ENCODE measurements at places on chromosomes 11 and 22.

GRCh38 chr11:74154620-74155281, 16.1 kb downstream of the C2CD3 start:
- DNase-seq, result no peak

GRCh38 chr11:93801366-93801765, 17.3 kb downstream of the MED17 start:
- no peak for DNase-seq

GRCh38 chr11:46299451-46299961, 22.0 kb downstream of the CREB3L1 start:
- DNase-seq, result peak; percentile 73

- DNase-seq, result peak; percentile 18
These were observed 10.5 kb downstream of the AASDHPPT start for GRCh38 chr11:106087815-106088435.

DNA sequence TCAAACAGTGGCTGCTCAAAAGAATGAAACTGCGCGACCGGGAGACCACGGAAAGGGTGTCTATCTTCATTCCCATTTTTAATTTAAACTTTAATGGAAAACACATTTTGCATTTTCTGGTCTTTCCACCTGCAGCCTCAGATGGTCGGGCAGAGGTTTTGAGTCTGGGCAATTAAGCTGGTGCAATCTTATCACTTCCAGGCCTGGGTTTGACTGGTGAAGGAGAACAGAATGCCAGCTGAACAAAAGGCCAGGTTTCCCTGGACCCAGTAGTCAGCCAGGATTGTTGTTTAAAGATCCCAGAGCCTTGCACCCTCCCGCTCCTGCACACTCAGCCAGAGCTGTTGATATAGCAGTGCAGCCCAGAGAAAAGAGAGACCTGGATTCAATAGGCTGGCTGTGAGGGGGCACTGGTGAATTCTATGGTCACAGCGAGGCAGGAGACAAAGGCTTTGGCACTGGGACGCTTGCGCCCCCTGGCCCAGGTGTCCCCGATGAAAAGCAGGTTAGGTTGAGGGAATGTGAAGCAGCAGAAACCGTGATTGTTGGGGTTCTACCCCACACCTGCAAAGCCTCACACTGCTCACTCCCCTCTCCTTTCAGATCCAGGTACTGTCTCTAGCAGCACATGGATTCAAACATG, 83.6 kb downstream of the FLI1 start:
- DNase-seq, result no peak

- DNase-seq, result no peak
These were observed 865 bp upstream of the ZNF280A start for GRCh38 chr22:22520667-22521602.

- no peak for DNase-seq
These were observed 1.0 kb downstream of the KCNJ4 start for GRCh38 chr22:38453996-38454352.

GRCh38 chr11:87555101-87555500, 517.4 kb downstream of the TMEM135 start:
- no peak for DNase-seq

GRCh38 chr11:60931917-60932316, 7.7 kb downstream of the TMEM132A start:
- no peak for DNase-seq

DNA sequence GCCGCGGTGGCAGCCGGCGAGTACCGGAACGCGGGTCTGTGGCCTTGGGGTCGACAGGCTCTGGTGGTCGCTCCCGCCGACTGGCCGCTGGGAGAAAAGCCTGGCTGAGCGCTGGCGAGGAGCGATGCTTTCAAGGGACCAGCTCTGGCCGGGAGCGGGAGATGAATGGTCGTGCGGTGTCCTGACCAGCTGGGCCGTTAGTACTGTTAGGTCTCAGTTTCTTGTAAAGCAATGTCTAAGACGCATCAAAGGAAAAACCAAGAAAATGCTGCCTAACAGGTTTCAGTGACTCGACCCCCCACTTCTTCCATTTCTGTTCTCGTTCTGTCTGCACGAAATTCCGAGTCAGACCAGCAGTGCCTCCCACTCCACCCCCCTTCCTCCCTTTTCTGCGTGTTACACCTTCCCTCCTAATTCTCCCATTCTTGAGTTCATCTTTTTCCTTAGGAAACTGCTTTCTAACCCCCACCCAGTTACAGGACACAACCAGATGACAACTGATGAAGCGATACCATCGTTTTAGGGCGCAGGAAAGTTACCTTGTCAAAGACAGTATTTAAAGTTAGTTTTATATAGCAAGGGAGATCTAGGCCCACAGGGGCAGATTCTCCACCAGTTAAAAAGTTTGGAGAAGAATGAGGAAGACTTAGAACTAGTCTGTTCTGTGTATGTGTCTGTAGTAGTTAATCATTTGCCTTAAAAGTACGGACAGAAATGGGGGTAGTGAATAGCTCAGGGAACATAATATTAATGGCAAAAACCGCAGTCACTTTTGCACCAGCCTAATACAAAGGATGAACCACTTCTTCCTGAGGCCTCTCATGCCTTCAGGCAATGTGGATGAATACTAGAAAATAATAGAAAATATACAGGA, 1.0 kb downstream of the CUL5 start:
- no peak for DNase-seq

DNA sequence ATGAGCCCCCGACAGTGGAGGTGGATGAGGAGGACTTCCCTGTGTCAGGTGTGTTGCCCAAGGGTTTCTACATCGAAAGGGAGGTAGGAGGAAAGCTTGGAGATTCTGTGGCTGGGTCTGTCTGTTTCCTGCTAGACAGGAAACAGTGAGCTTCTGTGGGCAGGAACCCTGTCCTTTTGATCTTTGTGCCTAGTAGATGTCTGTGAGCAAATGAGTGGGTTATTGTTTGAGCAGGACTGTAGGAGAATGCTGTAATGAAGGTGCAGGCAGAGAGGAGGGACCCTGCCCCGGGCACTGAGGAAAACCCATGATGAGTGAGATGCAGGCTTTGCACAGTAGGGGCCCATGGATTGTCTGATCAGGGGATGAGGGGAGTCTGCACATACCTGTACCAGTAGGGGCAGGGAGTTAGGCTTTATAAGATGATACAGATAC, 14.0 kb downstream of the USP35 start:
- no peak for DNase-seq

- DNase-seq, result no peak
These were observed 29.7 kb downstream of the FLI1 start for GRCh38 chr11:128723531-128723930.

DNA sequence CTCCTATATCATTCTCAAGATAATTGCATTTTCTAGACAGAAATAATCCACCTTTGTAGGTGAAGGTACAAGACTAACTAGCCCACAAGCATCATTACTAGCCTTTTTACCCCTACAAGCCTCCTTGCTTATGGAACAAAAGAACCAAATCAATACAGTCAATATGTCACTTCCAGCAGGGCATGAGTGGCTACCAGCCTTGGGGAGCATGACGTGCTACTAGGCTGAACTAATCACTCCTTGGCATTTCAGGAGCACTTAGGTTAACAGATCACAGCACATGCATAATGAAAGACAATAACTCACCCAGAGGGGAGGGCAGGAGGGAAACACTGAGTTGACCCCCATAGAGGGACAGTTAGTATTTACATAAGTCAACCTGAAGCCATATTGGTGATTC, 2.7 kb downstream of the DRD2 start:
- no peak for DNase-seq

DNA sequence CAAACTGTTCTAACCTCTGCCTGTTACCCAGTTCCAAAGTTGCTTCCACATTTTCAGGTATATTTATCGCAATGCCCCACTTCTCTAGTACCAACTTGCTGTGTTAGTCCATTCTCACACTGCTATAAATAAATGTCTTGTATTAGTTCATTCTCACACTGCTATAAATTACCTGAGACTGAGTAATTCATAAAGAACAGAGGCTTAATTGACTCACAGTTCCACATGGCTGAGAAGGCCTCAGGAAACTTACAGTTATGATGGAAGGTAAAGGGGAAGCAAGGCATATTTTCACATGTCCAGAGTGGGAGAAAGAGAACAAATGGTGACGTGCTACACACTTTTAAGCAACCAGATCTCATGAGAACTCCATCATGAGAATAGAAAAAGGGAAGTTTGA, 130.4 kb upstream of the C11orf87 start:
- no peak for DNase-seq

DNA sequence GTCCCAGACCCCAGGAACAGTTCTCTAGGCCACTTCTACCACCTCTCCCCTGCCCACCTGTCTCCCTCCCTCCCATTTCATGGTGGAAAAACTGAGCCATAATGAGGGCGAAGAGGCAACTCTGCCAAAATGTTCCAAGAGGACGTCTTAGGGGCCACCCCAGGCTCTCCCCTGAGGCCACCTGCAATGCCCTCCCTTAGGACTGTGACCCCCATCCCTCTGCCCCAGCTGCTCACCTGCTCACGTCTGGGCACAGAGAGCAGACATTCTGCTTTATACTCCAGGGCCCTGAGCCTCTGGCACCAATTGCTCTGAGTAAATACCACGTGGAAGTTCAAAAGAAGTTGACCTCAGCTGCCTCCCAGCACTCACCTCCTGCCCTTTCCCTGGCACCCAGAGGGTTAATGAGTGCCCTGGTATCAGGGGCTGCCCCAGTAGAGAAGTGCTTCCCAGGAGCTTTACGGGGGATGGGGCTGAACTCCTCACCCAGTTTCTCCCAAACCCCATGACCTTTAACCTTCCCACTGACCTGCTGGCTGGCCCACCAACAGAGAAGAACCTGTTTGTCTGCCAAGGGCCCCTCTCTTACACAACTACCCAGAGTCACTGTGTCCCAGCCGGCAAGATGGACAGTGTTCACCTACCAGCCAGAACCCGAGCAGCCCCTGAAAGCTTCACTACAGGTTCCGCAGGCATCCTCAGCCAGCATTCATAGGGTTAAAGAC, 627 bp upstream of the APOA5 start:
- no peak for DNase-seq

GRCh38 chr11:73236205-73236765, 18.2 kb downstream of the P2RY2 start:
- DNase-seq, result no peak

- no peak for DNase-seq
These were observed 744 bp downstream of the PACSIN3 start for GRCh38 chr11:47185305-47186075.

- peak; percentile 26 for DNase-seq
These were observed 6.8 kb downstream of the ARHGAP1 start for GRCh38 chr11:46693597-46694012.

DNA sequence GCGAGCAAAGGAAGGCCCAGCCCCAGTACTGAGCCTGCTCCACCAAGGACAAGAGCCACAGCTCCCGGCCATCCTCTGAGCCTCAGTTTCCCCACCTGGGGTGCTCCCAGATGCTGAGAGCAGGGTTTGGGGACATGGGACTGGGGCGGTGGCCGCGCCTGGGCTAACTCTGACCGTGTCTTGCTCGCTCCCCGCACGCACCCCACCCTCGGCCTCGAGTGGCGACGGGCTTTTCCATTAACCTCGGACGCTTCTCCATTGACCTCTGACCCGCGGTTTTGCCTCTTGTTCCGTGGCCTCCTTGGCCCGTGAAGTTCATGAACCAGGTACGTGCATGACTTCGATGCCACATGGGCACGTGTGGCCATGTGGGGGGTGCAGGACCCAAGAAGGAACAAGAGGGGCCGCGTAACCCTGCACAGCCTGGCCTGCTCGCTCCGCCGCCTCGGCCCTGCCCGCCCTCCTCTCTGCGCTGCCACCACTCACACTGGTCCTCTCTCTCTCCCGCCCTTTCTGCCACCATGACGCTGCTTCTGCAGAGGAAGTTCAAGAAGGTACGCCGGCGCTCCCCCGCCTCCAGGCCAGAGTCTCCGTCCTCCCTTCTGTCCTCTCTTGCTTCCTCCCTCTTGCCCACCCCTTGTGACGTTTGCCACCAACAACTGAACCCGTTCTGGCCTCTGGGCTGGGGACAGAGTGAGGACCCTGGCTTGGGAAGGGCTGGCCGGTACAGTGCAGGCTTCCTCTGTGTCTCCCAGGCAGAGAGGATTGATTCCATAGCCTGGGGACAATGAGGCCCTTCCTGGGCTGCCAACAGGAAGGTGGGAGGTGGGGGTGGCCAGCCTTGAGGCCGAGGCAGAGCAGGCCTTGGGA, 6.9 kb downstream of the TNNT3 start:
- no peak for DNase-seq

DNA sequence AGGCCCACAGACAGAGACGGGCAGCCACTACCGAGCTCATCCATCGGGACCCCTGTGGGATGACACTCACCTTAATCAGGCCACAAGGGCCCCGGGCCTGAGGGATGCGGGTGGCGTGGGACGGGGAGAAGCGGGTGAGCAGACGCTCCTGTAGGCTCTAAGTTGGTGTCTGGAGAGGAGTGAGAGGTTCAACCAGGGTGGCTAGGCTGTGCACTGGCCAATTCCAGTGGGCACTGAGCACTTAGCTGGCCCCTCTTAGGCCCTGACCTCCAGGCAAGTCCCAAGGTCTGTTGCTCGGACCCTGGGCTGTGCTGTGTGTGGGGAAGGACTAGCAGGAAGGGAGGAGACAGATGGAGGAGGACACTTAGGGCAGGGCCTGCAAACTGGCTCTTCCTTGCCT, 139.3 kb downstream of the ST3GAL4 start:
- no peak for DNase-seq

DNA sequence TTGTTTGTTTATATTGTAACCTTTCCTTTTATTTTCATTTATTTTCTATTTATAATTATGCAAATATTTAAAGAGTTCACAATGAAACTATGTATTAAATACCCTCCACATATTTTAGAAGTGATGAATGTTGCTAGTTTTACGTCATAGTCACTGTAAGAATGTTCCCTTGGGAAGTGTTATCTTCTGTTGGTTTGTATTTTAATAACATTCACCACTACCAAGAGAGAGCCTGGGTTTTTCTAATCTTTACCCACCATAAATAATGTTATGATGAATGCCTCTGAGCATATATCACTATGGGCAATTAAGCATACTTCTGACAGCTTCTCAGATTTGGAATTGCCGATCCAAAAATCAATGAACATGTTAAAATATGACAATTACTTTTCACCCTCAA, 80.7 kb downstream of the GGT1 start:
- DNase-seq, result no peak

DNA sequence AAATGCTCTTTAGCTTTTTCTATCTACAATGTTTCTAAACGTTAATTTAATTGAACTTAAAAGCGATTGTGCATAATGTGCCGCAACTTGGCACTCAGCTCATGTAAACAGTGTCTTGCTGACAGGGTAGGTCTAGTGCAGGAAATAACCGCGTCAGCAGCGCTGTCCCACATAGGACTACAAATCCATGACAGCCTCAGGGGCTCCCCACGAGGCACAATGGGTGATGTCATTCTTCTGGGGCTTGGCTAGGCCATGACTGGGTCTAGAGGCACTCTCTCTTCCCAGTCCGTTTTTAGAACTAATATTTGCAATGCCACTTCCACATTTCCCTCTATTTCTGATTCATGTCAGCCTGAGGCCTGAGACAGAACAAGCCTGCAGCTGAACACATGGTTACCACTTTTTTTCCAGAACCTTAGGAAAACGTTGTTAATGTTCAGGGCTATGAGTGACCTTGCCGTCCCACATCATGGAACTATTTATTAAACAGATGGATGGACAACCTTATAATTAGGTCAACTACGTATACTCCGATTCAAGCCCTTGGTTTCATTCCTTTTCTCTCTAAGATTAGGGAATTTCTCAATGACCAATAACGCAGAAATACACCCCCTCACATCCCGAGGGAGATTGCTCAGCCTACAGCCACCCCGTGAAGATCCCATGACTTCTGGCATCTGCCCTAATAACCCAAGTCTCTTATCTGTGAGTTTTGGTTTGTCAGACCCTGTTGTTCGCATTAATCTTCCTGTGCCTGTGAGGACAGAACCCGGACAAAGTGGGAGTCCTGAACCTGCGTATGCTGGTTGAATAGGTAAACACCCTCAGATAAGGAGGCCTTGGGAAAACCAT, 19.4 kb upstream of the SNX32 start:
- DNase-seq, result no peak

Measured in RCC 7860 (cell line).